ENCODE measurements at places on chromosomes 1 and 21. TPM values are rescaled to one million over a fixed set of nuclear protein-coding genes. Genes with fewer than 3 reads are reported as not detected.

PANK4 gene
- total RNA-seq: 34.6 TPM

TIMM17A gene
- 56.4 TPM for total RNA-seq

- DNase-seq: no peak
These were observed 496.9 kb downstream of the NEGR1 start for GRCh38 chr1:71785450-71785849.

PPIAL4G gene
- not detected for total RNA-seq

DNA sequence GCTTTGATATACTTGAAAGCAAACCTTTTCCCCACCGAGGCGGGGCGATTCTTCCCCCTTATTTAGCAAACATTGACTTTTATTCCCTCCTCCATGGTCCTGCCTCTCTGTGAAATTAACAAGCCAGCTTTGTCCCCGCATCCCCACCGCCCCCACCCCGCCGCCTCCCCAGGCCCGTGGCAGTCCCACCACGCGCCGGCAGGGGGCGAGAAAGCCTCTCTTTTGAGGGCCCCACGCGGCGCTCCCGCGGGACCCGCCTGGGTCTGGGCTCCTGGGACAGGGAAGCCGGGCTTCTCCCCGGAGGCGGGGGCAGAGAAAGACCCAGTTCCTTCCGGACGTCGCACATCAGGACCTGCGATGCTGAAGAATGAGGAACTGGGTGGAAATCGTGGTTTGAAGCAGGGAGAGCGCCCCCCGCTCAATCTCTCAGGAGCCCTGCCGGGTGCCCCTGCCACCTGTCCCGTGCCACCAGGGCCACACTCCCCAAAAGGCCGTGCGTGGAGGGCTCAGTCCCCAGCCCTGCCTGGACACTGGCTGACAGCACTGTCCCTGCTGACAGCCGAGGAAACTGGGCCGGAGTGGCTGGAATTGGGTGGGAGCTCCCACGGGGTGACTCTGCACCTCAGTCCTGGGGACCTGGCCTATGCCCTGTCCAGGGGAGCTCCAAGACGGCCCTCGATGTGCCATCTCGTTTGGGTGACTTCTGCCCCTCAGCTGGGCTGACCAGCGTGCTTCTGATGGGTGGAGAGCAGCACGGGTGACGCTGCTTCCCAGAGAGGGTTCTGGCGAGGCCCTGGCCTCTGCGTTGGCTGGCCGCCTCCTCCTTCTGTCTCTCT, 8.6 kb upstream of the ACTRT2 start:
- DNase-seq: no peak

DNA sequence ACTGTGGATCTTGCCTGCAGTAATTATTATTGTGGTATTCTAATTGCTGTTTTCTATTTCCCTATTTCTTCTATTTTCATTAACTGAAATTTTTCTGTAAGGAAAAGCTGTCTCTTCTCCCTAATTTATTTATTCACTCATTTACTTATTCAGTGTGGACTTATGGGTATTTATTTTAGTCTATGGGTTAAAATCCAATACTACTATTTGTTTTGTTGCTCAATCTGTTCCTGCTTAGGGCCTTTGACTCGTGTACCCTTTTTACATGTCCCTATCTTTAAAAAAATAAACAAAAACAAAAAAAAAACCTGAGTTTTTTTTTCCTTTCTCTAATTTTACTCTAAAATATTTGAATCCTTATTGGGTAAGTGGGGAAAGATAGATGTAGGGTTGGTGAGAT, 166.2 kb upstream of the IVNS1ABP start:
- no peak for DNase-seq

DNA sequence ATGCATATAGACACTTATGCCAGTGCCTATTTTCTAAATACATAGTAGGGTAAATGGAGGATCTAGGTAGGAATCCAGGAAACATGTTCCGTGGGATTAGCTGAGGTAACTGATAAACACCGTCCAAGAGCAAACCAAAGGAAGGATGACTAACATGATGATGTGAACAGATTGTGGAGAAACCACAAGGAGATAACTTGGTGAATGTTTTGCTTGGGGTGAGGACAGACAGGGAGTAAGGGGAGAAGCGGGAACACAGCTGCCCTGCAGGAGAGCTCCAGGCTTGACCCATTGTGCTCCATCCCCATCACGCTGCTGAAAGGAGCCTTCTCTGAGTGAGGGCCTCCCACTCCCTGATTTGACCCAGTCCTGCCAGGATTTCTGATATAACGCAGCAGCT, 87.0 kb upstream of the ZC3H11B start:
- DNase-seq: no peak
